Activated CD4-positive, alpha-beta T cell treated with anti-CD3 and anti-CD28 coated beads, Interleukin-2, amount 50 U/mL, for 4 hours (primary cell): ENCODE measurements at places on chromosomes 16 and 17.

GRCh38 chr17:53570731-53571130 is 252.0 kb upstream of the KIF2B start:
- no peak for DNase-seq

- DNase-seq = no peak
Observed at GRCh38 chr17:19409509-19409908, 1.5 kb upstream of the RNF112 start.

DNA sequence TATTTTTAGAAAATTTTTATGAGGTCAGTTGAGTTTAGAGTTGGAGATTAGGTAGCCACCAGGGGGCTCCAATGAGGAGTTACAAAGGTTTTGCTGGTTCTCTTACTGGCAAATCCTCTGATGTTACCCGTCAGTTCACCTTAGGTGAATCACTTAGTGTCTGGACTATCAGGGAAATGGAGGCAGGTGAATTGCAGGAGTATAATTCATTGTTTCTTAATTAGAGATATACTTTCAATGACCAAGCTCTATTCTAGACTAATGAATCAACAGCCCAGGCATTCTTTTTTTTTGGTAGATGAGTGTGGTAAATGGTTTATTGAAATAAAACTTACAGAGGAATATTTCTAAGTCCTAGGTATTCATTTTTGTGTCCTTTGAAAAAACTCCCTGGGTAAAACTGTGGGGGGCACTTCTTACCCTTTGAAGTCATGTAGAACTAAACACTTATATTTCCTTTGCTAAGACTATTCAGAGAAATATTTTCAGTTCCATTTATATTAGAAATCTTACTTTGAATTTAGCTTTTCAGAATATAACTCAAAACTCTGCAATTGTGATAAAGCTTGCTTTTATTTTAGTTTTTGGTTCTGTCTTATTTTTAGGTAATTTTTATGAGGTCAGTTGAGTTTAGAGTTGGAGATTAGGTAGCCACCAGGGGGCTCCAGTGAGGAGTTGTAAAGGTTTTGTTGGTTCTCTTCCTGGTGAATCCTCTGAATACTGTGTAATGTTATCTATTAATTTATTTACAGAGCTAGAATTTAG is 17.7 kb downstream of the PSMD11 start:
- DNase-seq = peak; percentile 62

DNA sequence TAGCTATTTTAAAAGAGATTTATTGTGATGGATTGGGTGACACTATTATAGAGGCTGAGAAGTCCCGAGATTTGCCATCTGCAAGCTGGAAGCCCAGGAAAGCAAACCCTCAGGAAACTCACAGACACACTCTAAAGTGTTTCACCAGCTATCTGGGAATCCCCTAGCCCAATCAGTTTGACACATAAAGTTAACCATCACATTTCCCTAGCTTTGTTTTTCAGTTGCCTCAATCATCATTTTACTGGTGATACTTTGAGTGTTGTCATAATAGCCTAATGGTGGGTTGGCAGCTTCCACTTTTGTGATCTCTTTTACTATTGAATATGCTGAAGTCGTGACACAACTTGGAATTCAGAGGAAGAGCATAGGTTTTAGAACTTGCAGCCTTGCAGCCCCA is 1.8 kb downstream of the SGF29 start:
- DNase-seq = no peak
